ENCODE measurements at places on chromosomes 3 and 15.

GRCh38 chr15:40290918-40291574 is 8.2 kb upstream of the ANKRD63 start:
- DNase-seq: peak; percentile 49

DNA sequence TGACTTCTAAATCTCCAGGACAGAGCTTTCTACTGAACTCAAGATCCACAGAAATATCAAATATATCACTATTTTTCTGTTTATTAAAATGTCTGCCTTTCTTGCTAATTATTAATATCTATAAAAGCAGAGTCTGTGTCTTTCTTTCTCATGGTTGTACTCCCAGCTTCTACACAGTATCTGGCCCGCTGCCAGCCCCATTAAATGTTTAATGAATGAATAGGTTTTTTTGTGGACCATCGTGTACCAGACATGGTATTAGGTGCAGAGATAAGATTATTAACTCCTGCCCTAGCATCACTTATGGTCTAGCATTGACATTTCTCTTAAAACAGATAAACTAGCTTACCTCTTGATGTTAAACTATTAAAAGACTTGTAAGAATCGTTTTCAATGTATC is 111.4 kb upstream of the RBMS3 start:
- DNase-seq: no peak

- no peak for DNase-seq
These were observed 211.3 kb downstream of the XXYLT1 start for GRCh38 chr3:195059471-195060216.

GRCh38 chr15:89827829-89828228 is 13.2 kb upstream of the ANPEP start:
- DNase-seq: no peak

- DNase-seq: no peak
These were observed 8.7 kb upstream of the SEMA3F start for GRCh38 chr3:50146316-50146901.

GRCh38 chr15:47972738-47973137 is 148.1 kb upstream of the SLC24A5 start:
- no peak for DNase-seq

DNA sequence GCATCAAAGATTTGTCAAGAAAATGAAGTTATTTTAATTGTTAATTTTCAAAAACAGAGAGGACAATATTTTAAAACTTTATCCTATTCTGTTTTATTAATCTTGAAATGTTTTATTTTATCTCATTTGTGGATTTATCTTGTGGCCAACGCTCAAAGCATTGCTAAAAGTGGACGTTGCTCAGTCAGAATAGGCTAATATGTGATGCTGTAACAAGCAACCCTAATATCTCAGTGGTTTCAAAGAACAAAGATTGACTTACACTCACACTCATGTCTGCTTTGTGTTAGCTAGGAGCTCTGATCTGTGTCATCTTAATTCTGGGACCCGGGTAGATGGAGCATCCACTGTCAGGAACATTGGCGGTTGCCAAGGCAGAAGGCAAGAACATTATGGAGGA is 86.0 kb upstream of the PLCL2 start:
- no peak for DNase-seq

DNA sequence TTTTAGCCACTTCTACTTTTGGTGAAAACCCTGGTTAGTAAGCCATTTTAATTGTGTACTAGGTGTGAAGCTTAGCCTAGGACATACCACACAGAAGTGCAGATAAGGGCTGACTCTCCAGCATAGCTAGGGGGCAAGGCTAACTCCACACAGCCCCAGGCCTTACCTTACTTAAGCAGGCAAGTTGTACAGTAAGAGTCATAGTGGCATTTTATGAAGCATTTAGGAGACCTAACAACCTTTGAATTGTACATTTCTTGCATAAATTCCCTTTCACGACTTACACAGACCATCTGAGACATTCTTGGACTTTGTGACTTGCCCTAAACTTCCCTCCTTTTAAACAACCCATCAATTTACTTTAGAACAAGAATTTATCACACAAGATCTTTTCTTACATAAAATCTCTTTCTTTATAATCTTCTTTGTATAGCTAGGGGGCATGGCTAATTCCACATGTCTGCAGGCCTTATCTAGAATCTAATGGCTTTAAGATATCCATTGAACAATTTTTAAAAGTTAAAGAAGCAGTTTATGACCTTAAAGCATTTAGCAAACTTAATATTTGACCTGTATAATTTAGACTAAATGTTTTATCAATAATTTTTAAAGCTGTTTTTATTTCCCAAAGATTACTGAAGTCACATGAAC is 18.7 kb upstream of the SKIL start:
- no peak for DNase-seq

DNA sequence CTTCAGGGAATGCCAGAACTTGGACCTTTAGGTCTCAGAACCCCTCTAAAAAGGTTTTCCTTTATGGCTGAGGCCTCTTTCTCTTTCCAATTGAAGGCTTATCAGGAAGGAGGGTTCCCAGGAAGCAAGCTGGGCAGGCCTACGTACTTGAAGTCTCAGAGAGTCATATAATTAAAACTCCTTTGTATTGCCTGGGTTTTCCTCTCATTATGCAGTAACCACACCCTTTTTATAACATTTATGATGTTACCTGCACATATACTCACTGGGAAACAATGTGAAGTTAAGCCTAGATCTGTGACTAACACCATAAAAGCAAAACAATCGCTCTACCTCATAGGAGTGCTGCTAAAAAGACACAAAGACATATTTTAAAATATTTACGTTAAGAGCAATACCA is 27.3 kb downstream of the SERP1 start:
- DNase-seq: no peak

GRCh38 chr3:197293605-197294237 is 4.7 kb downstream of the DLG1 start:
- no peak for DNase-seq

GRCh38 chr15:63166219-63166618 is 8.9 kb upstream of the RPS27L start:
- no peak for DNase-seq

- DNase-seq: no peak
These were observed 248.6 kb upstream of the FEZF2 start for GRCh38 chr3:62621925-62622324.

DNA sequence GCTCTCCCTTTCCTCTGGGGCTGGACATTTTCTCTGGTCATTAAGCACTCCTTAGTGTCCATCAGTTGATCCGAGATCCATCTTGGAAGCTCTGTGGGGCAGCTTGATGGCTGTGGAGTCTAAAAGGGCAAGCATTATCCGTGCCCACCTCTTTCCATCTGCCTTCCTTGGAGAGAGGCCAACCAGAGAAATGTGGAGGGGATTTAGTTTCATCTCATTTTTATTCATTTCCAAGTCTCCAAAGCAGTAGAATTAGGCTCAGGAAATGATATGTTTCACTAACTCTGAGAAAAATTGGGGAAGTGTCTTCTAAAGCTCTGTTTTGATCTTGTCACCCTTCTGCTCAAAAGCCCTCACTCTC is 95.9 kb upstream of the KLHL25 start:
- DNase-seq: no peak

- DNase-seq: no peak
These were observed 82.0 kb downstream of the MRPL46 start for GRCh38 chr15:88385078-88385700.

DNA sequence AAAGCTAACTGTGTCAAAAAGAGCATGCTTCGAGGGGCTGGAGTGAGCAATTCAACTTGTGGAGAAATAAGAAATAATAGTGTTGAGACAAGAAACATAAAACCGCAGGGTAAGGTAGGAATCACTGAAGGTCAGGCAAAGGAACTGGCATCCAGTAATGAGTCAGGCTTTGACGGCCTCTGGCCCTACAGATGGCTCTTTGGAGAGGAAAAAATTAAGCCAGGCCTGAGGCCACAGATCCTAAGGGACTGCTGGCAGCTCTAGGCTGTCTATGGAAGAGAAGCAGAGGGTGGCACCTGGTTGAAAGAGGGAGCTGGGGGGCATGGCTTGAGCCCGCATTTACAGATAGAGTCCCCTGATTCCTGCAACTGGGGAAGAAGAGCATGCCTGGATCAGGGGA is 28.6 kb upstream of the ZSCAN2 start:
- no peak for DNase-seq

DNA sequence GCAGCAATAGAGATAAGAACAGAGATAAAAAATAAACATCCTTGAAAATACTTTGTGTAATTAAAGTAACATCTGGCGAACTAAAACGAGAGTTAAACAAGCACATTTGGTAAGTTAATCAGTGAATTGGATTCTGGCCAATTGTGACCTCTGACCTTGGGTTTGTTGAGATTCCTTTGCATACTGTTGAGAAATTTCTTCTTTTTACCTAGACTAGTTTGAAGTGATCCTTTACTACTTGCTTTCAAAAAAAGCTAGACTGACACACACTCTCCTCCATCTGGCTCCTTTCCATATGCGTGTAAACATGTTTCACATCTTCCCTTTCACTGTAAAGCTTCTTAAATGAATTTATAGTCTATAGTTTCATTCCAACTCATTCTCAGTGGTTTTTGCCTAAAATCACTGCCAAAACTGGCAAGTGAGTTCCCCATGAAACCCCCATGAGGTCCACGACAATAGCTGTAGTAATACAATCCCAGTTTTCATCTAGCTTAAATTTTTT is 17.3 kb upstream of the GBE1 start:
- no peak for DNase-seq

DNA sequence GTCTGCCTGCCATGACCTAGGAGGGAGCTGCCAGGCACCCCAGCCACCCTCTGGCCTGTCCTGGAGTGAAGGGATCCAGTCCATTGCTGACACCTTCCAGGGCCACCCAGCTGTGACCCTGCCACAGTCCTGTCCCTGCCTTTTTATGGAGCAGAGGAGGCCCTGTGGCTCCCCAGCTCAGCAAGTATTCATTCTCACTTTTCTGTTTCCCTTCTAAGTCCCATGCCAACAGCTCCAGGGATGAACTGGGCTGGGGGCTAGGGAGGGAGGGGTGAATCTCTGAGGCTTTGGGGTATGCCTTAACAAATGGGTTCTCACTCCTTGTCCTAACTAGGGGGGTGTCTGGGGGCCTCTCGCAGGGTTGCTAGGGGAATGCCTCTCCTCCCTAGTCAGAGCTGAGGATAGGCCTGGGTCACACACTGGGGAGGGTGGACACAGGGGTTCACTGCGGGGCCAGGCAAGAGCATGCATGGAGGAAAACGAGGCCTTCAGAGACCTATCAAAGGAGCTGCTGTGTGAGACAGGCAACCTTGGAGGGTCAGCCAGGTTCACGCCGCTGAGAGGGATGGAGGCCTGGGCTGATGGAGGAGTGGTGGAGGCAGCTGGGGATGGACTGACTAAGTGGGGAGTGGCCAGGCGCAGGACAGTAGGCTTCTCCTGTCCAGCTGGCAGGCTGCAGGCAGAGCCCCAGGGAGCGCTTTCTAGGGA is 31.8 kb downstream of the EPHB3 start:
- no peak for DNase-seq

DNA sequence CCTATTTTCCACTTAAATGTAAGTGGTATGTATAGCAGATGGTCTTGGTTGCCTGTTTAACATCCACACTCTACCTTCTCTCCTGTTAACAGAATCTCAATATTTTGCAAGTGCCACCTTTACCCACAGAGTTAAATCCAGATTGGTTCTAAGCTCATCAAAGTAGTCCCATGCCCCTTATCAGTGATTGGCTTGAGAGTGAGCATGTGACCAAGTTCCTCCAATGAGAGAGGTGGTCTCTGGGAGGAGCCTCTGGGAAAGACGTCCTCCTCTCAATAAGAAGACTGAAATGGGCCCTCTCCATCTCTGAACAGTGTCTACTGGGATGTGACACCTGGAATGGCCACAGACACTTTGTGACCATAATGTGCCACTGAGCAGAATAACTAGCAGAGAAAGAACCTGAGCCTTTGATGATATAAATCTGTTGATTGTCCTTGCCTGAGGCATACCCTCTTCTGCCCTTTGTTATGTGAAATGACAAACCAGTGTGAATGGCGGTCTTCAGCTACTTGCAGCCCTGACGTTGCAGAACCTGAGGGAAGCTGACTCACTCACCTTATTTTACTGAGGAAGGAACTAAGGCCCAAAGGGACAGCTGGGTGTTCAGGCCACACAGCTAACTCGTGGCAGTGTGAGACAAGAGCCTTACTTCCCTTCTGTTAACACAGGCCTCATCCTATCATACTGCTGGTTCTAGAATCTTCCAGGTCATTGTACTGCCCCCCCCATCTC is 42.4 kb upstream of the LARS2 start:
- DNase-seq: no peak

- DNase-seq: no peak
These were observed 71.1 kb upstream of the SPATA12 start for GRCh38 chr3:56989169-56989976.

DNA sequence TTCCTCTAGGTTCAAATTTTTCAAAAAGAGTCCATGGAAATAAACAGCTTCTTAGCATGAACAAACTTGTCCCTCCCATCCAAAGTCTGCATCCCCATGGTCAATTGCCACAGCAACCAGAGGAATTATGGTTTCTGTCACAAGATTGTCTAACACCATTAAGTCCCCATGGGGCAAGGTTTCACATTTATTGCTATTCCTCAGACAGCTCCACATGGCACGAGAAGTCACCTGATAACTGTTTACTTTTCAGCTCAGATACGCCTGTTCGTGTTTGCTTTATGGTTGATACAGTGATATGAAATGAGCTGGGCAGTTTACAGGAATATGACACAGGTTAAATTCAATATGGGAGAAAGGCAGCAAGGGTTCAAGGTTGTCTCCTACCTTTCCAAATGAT is 37.9 kb upstream of the MUC13 start:
- peak; percentile 65 for DNase-seq

DNA sequence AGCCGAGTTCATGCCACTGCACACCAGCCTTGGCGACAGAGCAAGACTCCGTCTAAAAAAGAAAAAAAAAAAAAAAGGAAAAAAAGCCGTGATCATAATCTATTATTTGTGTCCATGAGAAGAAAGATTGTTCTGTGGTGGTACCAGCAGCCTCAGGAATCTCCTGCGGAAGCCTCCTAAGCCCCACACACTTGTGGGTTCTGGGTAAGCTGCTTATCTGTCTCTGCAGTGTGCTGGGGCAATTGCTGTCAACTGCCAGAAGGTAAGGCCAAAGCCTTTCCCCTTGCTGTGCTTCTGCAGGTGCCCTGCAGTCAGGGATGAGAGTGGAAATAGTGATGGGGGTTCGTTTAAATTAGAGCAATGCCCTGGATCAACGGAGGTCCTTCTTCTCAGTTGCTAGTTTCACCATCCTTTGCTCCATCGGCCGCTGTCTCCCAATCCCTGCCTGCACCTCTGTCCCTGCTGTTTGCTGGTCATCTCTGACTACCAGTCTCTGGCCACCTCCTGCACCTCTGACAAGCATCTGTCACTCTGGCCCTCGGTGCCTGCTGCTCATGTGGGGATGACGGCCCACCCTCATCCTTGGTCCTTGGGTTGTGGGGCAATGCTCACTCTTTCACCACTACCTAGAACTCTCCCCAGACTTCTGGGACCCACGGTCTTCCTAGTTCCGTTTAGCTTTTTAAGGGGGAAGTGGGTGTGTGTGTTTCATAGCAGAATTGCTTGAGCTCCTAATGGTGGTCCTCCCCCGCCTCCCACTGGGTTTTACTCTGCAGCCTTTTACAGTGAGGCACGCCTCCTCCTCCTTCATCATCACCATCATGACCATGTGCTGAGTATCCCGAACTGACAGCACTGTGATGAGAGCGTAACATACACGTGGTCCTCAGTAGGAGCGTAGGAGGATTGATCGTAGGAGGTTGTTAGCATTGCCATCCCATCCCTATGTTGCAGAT is 25.5 kb downstream of the CHRD start:
- DNase-seq: no peak
